Left ventricle myocardium inferior (tissue), 1 donor: ENCODE measurements at places on chromosomes 1 and 21.

DNA sequence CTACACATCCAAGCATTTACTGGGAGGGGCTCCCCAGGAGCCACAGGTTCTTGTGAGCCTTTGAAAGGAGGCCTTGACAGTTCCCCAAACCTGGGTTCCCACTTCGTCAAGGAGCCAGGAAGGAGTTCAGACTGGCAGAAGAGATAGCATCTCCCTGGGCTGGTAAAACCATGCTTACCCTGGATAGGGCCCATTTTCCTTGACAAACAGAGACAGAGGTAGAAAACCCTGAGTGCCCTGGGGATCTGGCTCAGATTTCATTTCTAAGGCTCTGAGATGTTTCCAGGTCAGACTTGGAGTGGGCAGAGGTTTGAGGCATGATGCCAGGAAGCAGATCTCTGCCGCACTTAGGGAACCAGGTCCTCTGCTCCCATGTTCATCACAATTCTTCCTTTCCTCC is 2.7 kb downstream of the ETNK2 start:
- DNase-seq: no peak
- peaks cover 25% of the 10 kb centered on the region for H3K4me1 ChIP-seq
- H3K27me3 ChIP-seq: peaks cover 2% of the 10 kb centered on the region
- H3K27ac ChIP-seq: no peak overlapping the region

DNA sequence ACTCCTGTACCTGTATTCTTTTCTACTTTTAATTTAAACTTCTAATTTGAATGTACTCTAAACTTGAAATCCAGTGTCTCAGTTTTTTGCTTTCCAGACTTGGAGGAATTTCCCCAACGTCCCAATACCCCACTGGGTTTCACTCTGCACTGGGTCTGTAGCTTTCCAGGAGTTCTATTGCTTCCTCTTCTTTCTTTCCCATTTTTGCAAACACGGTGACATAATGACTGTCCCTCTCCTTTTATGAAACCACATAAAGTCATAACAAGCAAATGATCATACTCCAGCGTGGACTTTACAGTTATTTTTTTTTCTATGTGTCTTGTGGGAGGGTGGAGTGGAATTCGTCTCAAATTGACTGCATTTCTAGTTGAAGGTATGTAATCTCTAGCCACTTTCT is 97.1 kb downstream of the FASLG start:
- DNase-seq: no peak
- no peaks in the 10 kb centered on the region for H3K4me1 ChIP-seq
- H3K36me3 ChIP-seq: no peaks in the 10 kb centered on the region
- H3K27ac ChIP-seq: no peak overlapping the region
- peaks cover 27% of the 10 kb centered on the region for H3K27me3 ChIP-seq

- no peak overlapping the region for H3K4me3 ChIP-seq
- no peak for DNase-seq
Observed at GRCh38 chr21:30232011-30232410, 16.1 kb upstream of the CLDN8 start.

GRCh38 chr1:101236516-101237228 is at the start of gene S1PR1:
Gene S1PR1 (plus strand): TSS chr1:101237019. CDS start chr1:101238985, 1,966 bp downstream.
- H3K27me3 ChIP-seq: no peaks in the 10 kb centered on the region
- H3K4me3 ChIP-seq: peak within 1 kb of the TSS; percentile 83
- H3K27ac ChIP-seq: peak within 1 kb of the TSS; percentile 98
- DNase-seq: peak; percentile 83

DNA sequence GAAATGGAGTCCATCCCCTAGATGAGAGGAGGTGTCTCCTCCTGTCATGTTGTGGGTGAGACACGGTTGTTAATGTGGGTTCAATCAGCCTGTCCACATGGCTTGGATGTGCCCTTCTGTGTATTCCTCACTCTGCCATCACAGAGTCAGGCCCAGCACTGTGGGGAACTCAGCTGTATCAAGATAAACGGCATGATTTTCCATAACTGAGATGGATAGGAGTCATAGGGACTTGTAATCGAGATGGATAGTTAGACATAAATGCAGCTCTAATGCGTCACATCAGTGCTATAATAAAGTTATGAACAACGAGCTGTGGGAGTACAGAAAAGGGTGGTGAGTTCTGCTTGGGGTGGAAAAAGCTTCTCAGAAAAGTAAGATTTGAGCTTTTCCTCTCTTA is 152.9 kb downstream of the RWDD3 start:
- peaks cover 7% of the 10 kb centered on the region for H3K4me1 ChIP-seq
- no peak for DNase-seq
- no peaks in the 10 kb centered on the region for H3K36me3 ChIP-seq
- H3K4me3 ChIP-seq: no peak overlapping the region
- no peak overlapping the region for H3K27ac ChIP-seq

- peaks cover 25% of the 10 kb centered on the region for H3K36me3 ChIP-seq
- no peak overlapping the region for H3K4me3 ChIP-seq
- H3K4me1 ChIP-seq: peaks cover 60% of the 10 kb centered on the region
- no peak for DNase-seq
- H3K27ac ChIP-seq: no peak overlapping the region
Observed at GRCh38 chr1:32867671-32868070, 3.0 kb downstream of the FNDC5 start.

GRCh38 chr1:52238887-52239707 is 97.2 kb downstream of the ZFYVE9 start:
- H3K4me1 ChIP-seq: no peaks in the 10 kb centered on the region
- DNase-seq: no peak
- peaks cover 18% of the 10 kb centered on the region for H3K36me3 ChIP-seq
- no peaks in the 10 kb centered on the region for H3K27me3 ChIP-seq

- H3K27ac ChIP-seq: no peak overlapping the region
- no peaks in the 10 kb centered on the region for H3K36me3 ChIP-seq
- H3K4me1 ChIP-seq: no peaks in the 10 kb centered on the region
- no peak for DNase-seq
- H3K27me3 ChIP-seq: peaks cover 91% of the 10 kb centered on the region
Observed at GRCh38 chr1:36866169-36866814, 168.0 kb downstream of the GRIK3 start.

DNA sequence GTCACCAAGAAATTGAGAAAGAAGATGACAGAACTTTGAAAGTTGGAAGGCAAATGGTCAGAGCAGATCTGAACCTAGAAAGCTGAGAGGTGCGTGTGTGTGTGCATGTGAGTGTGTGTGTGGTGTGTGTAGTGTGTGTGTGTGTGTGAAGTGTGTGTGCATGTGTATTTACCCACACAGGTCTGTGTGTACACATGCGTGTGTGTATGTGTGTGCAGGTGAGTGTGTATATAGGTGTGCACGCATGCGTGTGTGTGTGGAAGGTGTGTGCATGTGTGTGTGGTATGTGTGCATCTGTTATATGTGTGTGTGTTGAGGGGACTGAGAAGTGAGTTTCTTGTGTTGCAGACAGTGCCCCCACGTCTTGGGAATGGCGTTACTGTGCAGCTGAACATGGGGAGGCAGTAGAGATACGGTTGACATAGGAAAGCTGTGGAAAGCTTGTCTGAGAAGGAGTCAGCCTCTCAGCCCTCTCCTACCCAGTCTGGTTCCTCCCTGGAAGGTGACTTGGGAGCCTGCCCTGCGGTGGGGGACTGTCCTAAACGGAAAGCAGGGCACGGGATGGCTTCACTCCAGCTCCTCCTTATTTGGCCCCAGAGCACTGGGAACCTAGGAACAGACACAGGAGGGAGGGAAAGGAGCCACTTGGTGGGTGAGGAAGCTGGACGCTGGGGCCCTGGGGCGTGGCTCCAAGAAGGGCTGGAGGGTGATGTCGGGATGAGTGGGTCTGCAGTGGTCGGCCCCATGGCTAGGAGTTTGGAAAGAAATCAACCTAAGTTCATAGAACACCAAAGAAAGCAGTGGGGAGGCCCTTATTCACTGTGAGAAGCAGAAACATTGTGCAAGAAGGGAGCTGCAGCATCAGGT is 97.2 kb downstream of the PCBP3 start:
- no peak overlapping the region for H3K4me3 ChIP-seq
- no peaks in the 10 kb centered on the region for H3K27me3 ChIP-seq
- no peak for DNase-seq

GRCh38 chr1:89855413-89856123 is 34.7 kb downstream of the LRRC8D start:
- DNase-seq: no peak
- no peaks in the 10 kb centered on the region for H3K36me3 ChIP-seq
- peaks cover 21% of the 10 kb centered on the region for H3K4me1 ChIP-seq
- H3K4me3 ChIP-seq: no peak overlapping the region
- H3K27ac ChIP-seq: peak overlapping the region; percentile 7

- H3K4me1 ChIP-seq: no peaks in the 10 kb centered on the region
- H3K36me3 ChIP-seq: no peaks in the 10 kb centered on the region
- H3K4me3 ChIP-seq: no peak overlapping the region
- H3K27ac ChIP-seq: no peak overlapping the region
Observed at GRCh38 chr1:20317471-20317870, 26.8 kb downstream of the VWA5B1 start.

DNA sequence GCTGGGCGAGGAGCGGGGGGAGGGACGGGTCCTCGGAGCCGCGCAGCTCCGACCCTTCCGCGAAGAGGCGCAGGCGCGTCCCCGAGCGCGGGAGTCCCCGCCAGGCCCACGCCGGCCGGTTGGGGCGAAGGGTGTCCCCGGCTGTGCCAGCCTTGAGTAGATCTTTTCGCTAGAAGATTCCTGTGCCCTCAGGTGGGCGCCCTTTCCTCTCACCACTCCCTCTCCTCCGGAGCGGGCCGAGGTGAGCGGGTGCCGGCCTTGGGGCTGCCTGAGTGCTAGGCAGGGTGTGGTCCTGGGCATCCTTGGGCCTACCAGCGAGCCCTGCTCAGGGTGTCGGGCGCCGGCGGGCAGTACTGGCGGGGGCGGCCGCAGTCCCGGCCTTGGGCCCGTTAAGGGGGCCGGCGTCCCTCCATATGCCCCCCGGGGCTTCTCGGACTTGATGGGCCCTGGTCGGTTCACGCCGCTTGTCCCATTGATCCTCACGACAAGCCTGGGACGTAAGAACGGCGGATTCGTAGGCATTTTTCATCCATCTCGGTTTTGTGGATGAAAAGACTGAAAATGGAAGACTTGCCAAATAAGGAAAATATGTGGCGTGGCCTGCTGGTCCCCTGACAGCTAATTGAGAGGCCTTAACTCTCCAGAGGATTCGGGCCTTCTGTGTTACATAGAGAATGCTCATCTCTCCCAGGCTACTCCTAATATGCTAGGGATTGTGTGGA is 712 bp downstream of the DEGS1 start:
- H3K4me3 ChIP-seq: peak overlapping the region; percentile 98
- no peaks in the 10 kb centered on the region for H3K27me3 ChIP-seq
- no peaks in the 10 kb centered on the region for H3K36me3 ChIP-seq
- DNase-seq: peak; percentile 53
- peaks cover 47% of the 10 kb centered on the region for H3K4me1 ChIP-seq

DNA sequence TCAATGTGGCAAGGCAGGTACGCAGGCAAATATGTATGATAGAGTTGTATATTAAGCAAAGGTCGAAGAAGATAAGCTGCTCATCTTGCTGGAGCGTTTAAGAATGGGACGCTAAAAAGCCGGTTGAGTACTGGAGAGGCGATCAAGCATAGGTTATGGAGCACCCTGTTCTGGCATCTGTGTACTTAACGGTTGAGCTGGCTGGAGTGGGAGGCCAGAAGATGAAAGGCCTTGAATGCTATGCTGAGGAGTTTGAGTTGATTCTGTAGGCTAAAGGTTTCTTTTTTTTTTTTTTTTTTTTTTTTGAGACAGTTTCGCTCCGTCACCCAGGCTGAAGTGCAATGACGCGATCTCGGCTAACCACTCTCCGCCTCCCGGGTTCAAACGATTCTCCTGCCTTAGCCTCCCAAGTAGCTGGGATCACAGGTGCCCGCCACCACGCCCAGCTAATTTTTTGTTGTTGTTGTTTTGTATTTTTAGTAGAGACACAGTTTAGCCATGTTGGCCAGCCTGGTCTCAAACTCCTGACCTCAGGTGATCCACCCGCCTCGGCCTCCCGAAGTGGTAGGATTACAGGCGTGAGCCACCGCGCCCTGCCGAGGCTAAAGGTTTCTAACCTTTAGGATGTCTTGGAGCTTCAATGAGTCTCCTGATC is 850 bp upstream of the KHDC4 start:
- peaks cover 72% of the 10 kb centered on the region for H3K4me1 ChIP-seq
- H3K27ac ChIP-seq: peak overlapping the region; percentile 93
- no peaks in the 10 kb centered on the region for H3K27me3 ChIP-seq

- H3K36me3 ChIP-seq: peaks cover 57% of the 10 kb centered on the region
- H3K4me3 ChIP-seq: no peak overlapping the region
- no peak for DNase-seq
- H3K27ac ChIP-seq: no peak overlapping the region
Observed at GRCh38 chr1:156936191-156936590, 15.8 kb downstream of the LRRC71 start.

DNA sequence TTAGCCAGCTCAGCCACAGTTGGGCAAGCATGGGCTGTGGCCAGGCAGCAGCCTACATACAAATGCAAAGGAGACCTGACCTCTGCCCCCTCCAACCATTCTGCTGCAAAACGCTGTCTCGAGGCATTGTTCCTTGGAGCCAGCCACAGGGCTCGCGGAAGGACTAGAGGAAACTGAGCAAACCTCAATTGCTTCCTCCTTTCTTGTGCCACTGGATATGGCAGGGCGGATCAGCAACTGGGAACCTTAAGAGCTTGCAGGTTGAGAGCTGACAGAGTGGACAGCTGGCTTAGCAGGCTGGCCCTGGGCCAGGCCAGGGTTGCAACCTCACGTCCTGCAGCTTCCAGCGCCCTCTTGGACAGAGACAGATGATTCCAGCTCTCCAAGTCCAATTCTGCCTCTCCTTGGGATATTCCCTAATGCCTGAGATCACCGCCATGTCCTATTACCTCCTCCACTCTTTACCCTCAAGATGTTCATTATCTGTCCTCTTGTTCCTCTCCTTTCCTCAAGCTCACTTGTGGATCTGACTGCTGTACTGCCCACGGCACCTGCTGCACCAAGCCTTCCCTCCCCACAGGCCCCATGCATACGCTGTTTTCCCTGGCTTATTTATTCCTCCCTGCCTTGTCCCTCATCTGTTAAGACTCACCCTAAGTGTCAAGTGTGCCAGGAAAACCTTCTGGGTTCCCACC is 67.5 kb downstream of the SDC3 start:
- peaks cover 16% of the 10 kb centered on the region for H3K27me3 ChIP-seq
- no peak overlapping the region for H3K27ac ChIP-seq
- no peaks in the 10 kb centered on the region for H3K36me3 ChIP-seq
- H3K4me1 ChIP-seq: peaks cover 33% of the 10 kb centered on the region
- peak; percentile 61 for DNase-seq
- H3K4me3 ChIP-seq: no peak overlapping the region

GRCh38 chr21:44421901-44422840 is 33.1 kb upstream of the LRRC3 start:
- no peak overlapping the region for H3K4me3 ChIP-seq
- H3K4me1 ChIP-seq: no peaks in the 10 kb centered on the region
- peak; percentile 10 for DNase-seq
- H3K27me3 ChIP-seq: peaks cover 35% of the 10 kb centered on the region

GRCh38 chr1:47843059-47843458 is 154.1 kb downstream of the TRABD2B start:
- DNase-seq: no peak
- peaks cover 7% of the 10 kb centered on the region for H3K27me3 ChIP-seq
- H3K36me3 ChIP-seq: no peaks in the 10 kb centered on the region
- H3K4me3 ChIP-seq: no peak overlapping the region
- H3K4me1 ChIP-seq: no peaks in the 10 kb centered on the region

- no peaks in the 10 kb centered on the region for H3K36me3 ChIP-seq
- H3K4me3 ChIP-seq: no peak overlapping the region
- DNase-seq: no peak
- H3K4me1 ChIP-seq: no peaks in the 10 kb centered on the region
- H3K27me3 ChIP-seq: no peaks in the 10 kb centered on the region
Observed at GRCh38 chr1:71521655-71522264, 440.9 kb upstream of the ZRANB2 start.

GRCh38 chr1:106621853-106622252 is 434.6 kb upstream of the PRMT6 start:
- no peaks in the 10 kb centered on the region for H3K27me3 ChIP-seq
- H3K27ac ChIP-seq: no peak overlapping the region
- DNase-seq: no peak
- H3K4me1 ChIP-seq: no peaks in the 10 kb centered on the region
- no peak overlapping the region for H3K4me3 ChIP-seq

GRCh38 chr1:57101209-57101608 is 135.4 kb upstream of the C8B start:
- no peak overlapping the region for H3K27ac ChIP-seq
- peaks cover 16% of the 10 kb centered on the region for H3K4me1 ChIP-seq
- no peaks in the 10 kb centered on the region for H3K27me3 ChIP-seq
- no peaks in the 10 kb centered on the region for H3K36me3 ChIP-seq
